ENCODE measurements at places on chromosomes 1 and 21.
A peak's percentile ranks its signal among the peaks of the same experiment; 100 is the strongest.

DNA sequence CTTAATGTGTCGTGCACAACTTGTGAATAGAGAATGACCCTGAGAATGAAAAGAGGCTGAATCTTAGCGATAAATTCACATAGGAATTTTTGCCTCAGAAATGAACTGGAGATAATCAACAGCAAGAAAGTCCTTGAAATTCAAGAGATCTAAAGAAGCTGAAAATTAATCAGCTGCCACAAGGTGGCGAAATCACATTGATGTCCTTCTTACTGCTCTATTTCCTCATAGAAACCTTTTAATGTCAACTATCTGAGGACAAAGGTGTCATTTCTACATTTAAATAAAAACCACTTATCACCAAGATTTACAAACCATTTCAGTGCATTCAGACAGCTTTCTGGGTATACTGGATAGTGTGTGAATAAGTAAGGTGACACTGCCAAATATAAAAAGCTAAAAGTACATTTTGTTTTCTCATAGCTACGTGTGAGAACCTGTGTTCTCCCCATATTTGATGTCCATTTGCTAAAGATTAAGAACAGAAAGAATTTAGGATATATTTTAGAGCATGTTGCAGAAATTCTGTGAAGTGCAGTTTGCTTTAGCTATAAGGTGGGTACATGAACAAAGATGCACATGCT lies 485.3 kb upstream of the PTBP2 start:
- peak; percentile 83 for DNase-seq

- DNase-seq: no peak
Observed at GRCh38 chr1:165525708-165526107, 18.1 kb upstream of the LRRC52 start.

DNA sequence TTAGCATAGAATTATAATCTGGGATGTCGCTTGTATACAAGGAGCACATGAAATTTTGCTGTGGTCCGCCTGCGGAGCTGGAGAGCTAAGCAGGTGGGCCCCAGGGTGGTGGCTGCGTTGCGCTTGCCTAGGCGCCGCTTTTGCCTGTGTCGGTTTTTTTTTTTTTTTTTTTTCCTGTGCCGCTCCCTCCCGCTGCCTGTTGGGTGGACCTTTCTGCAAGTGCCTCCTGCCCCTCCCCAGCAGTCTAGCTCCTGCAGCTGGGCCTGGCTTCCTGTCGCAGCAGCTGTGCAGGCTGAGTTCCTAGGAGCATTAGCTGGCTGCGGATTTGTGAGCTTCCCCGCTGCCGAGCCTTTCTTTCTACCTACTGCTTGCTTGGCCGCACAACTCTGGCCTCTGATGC lies 20.6 kb downstream of the PYHIN1 start:
- DNase-seq: no peak

DNA sequence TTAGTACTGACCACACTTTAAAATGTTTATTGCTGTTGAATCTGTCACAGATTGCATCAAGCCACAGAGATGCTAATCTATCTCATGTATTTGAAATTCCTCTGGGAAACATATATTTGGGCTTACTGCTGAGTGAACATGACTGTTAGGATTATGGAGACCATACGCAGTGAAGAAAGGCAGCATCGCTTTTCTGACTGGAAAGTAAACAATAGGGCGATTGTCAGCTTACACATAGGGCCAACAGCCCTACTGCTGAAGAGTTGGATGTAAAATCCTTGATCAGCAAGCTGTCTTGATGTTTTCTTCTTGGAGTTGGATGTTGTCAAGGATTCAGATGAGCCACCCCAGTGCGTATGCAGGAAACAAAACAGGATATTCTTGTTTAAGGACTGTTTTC lies 368.7 kb upstream of the ADGRL2 start:
- no peak for DNase-seq

DNA sequence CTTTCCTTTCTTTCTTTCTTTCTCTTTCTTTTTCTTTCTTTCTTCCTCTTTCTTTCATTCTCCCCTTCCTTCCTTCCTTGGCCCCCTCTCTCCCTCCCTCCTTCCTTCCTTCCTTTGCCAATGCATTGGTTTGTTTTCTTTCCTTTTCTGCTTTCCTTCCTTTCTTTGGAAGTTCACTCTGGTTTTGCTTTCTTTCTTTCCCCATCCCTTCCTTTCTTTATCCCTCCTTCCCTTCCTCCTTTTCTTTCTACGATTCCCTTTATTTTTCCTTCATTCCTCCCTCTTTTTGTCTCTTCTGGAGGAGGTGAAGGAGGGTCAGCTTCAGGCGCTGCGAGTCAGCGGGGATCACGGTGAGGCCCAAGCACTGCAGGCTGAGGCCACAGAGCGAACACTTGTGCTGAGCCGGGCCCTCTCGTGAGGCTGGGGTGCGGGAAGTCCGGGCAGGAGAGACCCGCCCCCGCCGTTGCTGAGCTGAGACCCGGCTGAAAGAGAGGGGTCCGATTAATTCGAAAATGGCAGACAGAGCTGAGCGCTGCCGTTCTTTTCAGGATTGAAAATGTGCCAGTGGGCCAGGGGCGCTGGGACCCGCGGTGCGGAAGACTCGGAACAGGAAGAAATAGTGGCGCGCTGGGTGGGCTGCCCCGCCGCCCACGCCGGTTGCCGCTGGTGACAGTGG lies 1.5 kb downstream of the SIM2 start:
- peak; percentile 17 for DNase-seq

DNA sequence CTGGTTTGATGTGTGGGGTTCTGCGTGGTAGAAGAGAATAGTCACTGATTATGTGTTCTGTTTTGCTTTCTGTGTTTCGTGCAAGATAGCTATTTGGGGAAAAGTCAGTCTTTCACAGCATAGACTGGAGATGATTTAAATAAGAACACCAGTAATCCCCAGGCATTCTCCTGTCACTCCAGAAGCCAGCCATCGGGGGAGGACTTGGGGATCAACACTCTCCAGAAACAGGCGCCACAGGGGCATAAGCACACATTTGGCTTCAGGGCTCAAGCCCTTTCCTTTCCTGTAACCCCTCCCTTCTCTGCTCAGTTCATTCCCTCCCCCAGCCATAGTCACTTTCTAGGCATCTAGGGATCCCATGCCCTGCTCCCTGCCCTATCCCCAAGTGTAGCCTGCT lies 97.3 kb upstream of the BEND5 start:
- DNase-seq: no peak

GRCh38 chr1:31562707-31563360 lies 13.5 kb upstream of the TINAGL1 start:
- DNase-seq: no peak

GRCh38 chr1:50155541-50155940 lies 46.8 kb downstream of the ELAVL4 start:
- DNase-seq: peak; percentile 4
